ENCODE measurements at places on chromosomes 1 and 21. TPM values are rescaled to one million over a fixed set of nuclear protein-coding genes. Genes with fewer than 3 reads are reported as not detected.
A peak's percentile ranks its signal among the peaks of the same experiment; 100 is the strongest.

GRCh38 chr1:8780405-8780804 is 37.0 kb downstream of the RERE start:
- DNase-seq: no peak

DNA sequence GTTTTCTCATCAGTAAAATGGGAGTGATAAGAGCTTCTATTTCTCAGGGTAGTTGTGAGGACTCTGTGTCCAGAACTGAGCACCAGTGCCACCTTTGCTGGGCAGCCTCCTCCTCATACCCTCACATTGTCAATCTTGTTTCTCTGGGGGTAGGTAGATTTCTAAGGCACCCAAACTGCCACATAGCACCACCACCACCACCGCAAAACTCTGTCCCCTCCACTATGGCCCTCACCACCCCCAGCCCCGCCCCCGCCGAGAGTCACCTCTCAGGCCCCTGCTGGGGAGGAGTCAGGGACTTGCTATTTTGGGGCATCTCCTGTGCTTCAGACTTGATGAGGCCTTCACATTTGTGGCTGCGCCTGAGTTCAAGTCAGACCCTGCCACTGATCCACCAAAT is 549.2 kb downstream of the PTPRU start:
- DNase-seq: no peak

DNA sequence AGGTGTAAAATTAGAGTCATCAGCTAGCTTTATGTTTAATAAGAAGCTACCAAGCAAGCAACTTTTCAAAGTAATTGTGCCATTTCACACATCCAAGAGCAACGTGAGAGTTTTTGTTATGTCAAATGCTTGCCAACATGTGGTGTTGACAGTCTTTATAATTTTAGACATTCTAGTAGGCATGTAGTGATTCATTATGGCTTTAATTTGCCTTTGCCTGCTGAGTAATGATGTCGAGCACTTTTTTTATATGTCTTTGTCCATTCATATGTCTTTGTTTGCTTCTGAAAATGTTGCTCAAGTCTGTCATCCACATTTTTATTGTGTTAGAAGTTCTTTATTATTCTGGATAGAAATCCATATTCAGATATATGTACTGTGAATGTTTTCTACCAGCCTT is 21.4 kb upstream of the CHIT1 start:
- no peak for DNase-seq

DNA sequence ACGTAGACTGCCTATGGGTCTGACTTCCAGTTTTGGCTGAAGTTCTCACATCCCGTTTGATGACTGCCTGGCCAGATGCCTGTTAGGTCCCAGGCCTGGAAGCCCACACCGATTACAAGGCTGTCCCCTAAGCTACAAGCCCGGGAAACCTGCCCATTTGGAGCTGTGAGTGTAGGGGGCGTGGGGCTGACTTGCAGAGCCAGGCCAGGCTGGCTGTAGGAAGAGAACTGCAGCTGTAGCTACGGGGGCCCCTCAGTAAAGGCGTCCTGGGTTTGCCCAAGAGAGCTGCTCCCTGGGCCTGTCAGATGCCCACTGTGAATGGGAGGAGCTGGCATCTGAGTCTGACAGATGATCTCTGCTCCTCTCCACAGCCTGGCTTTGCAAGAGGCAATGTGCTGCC is 199.7 kb downstream of the CAMTA1 start:
- no peak for DNase-seq

GRCh38 chr1:66984491-66984890 is 59.7 kb downstream of the MIER1 start:
- no peak for DNase-seq

DNA sequence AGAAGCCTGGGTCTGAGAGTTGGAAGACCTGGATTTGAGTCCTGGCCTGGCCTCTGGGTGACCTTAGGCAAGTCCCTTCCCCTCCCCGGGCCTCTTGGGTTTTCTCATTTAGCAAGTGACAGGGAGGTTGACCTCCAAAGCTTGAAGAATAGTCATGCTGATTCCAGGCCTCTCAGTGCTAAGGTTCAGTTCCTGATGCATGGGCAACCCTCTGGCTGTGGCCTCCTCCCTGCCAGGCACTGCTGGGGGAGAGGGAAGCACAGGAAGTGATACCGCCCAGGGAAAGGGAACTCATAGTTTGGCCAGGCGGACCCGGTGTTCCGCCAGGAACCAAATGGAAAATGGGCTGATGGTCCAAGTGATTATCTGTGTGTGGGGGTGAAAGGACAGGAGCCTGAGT is 23.6 kb upstream of the WASF2 start:
- no peak for DNase-seq

DNA sequence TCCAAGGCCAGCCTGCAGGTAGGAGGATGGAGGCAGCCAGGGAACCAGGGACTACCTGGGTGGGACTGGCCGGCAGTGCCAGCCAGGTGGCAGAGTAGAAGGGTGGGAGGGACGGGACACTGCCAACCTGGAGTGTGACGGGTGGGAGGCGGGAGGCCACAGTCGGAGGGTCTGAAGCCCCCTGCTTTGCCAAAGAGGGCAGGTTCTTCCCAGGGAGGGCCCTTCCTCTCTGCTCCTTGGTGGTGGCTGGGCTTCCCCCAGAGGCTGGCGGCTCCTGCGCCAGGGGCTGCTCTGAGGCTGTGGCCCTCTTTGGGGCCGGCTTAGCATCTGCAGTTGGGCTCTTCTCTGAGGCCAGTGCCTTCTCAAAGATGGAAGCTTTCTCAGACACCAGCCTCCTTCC is 8.7 kb upstream of the TNNT2 start:
- DNase-seq: no peak

DNA sequence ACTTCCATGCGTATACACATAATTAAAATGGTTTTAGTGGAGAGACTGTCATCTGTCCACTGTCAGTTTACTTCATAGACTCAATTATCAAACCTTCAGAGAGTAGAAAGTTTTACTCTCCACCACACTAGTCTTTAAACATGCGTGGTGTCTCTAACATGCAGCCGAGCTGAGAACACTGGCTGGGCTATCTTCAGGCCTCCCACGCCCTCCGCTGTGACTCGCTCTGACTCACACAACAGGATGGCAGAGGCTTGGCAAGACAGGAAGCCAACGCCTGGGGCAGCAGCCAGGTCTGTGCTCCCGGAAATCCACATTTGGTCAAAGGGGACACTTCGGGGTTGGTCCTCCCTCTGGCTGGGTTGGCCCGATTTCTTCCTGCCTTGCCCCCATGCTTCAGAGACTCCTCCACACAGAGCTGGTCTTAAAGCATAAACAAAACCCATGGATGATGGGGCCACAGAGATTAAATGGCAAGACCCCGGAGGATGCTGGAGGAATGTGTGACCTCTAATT is 22.7 kb upstream of the IFNGR2 start:
- peak; percentile 87 for DNase-seq

- DNase-seq: no peak
Measured at GRCh38 chr1:115953180-115953579, 23.1 kb upstream of the SLC22A15 start.

- DNase-seq: no peak
Measured at GRCh38 chr1:225899044-225899925, 10.3 kb upstream of the LEFTY1 start.

DNA sequence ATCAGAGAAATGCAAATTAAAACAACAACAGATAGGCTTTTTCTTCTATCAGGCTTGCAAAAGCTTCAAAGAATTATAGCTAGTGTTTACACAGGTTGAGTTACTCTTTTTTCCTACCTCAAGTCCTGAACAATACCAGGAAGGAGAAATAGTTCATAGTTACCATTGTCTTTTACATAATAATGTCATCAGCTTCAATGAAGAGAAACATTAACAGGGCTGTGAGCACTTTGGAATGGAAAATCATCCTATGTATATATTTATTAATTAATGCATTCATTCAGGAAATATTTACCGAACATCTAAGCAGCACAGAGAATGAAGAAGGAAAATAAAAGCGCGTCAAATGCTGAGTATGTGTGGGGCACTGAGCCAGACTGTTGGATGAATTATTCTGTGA is 197.3 kb downstream of the ZBTB18 start:
- DNase-seq: no peak

GRCh38 chr21:25330266-25330665 is 277.0 kb downstream of the MRPL39 start:
- no peak for DNase-seq

DNA sequence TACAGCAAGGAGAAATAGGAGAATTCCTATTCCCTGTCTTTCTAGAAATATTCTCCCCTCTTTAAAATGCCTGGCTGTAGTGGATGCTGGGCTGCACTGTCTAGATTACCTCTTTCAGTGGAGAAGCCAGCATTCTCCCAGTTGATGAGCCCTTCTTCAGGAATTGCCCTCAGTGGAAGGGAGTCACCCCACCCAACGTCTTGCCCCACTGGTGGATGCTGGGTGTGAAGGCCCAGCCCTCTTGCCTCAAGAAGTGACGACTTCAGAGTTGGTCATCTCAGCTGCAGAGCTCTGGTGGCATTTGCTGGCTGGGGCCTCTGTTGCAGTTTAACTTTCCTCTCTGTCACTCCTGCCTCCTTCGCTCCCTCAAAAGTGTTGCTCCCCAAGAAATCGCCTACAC is 248.2 kb downstream of the ATG4C start:
- no peak for DNase-seq

GRCh38 chr1:225448146-225448805 is 20.4 kb upstream of the LBR start:
- DNase-seq: no peak

GRCh38 chr1:160429702-160430535 is 29.6 kb downstream of the VANGL2 start:
- DNase-seq: no peak

DNA sequence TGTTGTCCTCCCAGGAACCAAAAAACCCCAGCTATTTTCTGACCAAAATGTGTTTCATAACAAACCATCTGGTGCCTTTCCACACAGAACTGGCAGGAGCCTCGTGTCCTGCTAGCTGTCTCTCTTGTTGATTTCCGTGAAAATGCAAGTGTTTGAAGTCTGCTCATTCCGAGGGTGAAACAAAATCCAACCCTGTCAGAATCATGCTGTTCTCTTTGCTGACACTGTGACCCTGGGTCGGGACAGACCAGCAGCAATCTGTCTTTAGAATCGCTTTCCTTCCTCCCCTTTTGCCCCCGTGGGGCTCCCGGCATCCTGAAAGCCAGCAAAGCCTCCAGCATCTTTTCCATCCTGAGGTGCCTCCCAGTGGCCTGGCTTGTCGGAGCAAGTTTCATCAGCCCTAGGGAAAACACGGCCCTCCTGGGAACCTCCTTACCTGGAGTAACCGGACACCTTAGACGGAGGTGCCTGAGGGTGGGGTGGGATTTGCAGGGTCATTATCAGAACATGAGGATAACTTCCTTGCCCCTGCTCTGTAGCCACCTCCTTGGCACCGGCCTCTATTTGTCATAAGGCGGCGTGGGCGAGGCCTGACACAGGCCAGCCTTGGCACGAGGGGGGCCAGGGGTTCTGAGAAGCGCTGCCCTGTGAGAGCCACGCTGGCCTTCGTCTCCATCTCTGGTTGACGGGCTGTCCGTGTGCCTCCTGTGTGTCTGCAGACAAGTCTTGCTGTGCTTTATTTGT is 24.9 kb downstream of the LDLRAP1 start:
- no peak for DNase-seq

GRCh38 chr1:227586733-227587132 is 23.4 kb downstream of the ZNF678 start:
- DNase-seq: no peak

GRCh38 chr1:30213936-30214335 is 509.4 kb downstream of the MATN1 start:
- no peak for DNase-seq

- no peak for DNase-seq
Measured at GRCh38 chr1:12191242-12192032, 24.6 kb downstream of the TNFRSF1B start.

DNA sequence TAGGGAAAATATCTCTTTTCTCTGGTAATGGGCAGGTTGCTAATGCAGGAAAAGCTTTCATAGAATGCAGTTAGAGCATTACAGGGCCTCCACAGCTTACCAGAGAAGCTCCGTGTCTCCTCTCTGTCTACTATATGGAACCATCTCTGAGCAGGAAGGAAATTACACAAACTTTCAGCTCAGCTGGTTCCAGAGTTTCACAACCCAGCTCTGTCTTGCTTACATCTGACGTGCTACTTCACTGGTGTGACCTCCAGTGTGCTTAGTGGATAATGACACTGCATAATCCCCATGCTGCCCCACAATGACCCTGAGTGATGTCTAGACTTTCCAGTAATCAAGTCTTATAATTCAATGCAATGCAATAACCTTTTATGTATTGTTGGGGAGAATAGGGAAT is 4.3 kb upstream of the FGGY start:
- DNase-seq: no peak

DNA sequence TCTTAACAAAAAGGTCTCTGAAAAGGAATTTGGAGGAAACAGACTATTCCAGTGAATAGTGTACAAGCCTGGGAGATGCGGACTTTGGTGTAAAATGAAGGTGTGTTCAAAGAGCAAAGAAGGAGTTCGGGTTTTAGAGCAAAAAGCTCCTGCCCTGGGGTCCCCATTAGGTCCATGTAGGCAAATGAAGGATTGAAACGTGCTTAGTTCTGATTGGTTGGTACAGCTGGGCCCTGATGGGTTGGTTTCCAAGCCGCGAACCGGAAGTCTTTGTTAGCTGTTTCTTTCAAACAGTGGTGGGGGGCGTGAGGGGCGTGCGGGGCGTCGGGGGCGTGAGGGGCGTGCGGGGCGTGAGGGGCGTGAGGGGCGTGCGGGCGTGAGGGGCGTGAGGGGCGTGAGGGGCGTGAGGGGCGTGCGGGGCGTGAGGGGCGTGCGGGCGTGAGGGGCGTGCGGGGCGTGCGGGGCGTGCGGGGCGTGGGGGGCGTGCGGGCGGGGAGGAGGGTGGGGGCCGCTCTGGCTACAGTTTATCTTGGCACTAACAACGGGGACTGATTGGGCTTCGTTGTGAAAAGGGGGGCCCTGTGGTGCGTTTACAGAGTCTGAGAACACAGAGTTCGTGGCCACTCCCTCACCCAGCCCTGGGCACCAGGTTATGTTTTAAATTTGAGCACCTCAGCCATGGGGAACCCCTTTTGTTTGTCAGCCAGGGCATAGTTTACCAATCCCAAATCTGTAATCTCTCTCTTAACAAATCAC is 29.4 kb downstream of the LRRC3 start:
- no peak for DNase-seq

- no peak for DNase-seq
Measured at GRCh38 chr21:34227386-34227852, 136.4 kb upstream of the KCNE2 start.

DNA sequence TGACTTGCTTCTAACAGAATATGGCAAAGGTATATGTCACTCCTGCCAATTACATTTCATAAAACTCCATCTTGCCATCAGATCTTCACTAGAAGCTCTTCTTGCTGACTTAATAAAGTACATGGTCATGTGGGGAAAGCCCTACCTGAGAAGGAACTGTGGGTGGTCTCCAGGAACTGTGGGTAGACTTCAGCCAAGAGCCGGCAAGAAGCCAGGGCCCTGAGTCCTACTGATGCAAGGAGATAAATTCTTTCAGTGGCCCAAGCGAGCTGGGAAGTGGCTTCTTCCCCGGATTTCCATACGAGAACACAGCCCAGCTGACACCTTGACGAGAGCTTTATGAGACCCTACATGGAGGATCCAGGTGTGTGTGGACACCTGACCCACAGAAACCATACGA is 228.7 kb downstream of the SMYD3 start:
- DNase-seq: no peak

TPR gene
- 78.3 TPM for total RNA-seq

ADORA1 gene
- total RNA-seq: 1.3 TPM

ACOT11 gene
- 54.7 TPM for total RNA-seq

FNDC5 gene
- total RNA-seq: 0.38 TPM

RNU1-2 gene
- 2,378 TPM for total RNA-seq

DCST1 gene
- 0.20 TPM for total RNA-seq

ZBTB37 gene
- total RNA-seq: 13.2 TPM

NMNAT2 gene
- total RNA-seq: 0.87 TPM

GPX7 gene
- total RNA-seq: 0.46 TPM

KCNQ4 gene
- total RNA-seq: 2.3 TPM

HCRTR1 gene
- not detected for total RNA-seq

TRIM62 gene
- 5.0 TPM for total RNA-seq
